ENCODE measurements at places on chromosomes 3 and 15.

GRCh38 chr3:108500728-108501127, 9.7 kb downstream of the MYH15 start:
- no peak for DNase-seq

GRCh38 chr3:155766206-155766605, 21.3 kb upstream of the PLCH1 start:
- DNase-seq, result peak; percentile 30

GRCh38 chr3:89966877-89967665, 859.6 kb downstream of the EPHA3 start:
- DNase-seq, result no peak

DNA sequence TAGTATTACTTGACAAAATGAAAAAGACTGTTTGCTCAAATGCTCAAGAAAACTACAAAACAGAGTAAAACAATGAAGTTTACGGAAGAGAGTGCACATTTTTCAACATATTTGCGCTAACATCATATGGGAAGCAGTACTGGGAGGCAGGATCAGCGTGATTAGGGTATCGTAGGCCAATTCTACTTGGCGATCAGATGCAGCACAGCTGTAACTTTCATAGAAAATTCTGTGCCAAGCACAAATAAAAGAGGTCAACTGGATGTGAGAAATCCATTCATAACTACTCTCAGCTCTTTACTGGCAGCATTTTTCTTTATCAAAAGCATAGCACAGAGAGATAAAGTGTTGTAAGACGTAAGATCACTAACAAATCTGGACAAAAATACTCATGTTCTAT, 1196.3 kb upstream of the GBE1 start:
- DNase-seq, result no peak

- no peak for DNase-seq
Observed at GRCh38 chr3:37833302-37834186, 28.1 kb upstream of the CTDSPL start.

Measured in fibroblast of pulmonary artery (primary cell).